ENCODE measurements at places on chromosomes 5 and 9.

GRCh38 chr9:136744773-136745172 lies 2.0 kb upstream of the LCN10 start:
- DNase-seq: no peak

- DNase-seq: no peak
Observed at GRCh38 chr5:159018855-159019254, 80.9 kb downstream of the EBF1 start.

DNA sequence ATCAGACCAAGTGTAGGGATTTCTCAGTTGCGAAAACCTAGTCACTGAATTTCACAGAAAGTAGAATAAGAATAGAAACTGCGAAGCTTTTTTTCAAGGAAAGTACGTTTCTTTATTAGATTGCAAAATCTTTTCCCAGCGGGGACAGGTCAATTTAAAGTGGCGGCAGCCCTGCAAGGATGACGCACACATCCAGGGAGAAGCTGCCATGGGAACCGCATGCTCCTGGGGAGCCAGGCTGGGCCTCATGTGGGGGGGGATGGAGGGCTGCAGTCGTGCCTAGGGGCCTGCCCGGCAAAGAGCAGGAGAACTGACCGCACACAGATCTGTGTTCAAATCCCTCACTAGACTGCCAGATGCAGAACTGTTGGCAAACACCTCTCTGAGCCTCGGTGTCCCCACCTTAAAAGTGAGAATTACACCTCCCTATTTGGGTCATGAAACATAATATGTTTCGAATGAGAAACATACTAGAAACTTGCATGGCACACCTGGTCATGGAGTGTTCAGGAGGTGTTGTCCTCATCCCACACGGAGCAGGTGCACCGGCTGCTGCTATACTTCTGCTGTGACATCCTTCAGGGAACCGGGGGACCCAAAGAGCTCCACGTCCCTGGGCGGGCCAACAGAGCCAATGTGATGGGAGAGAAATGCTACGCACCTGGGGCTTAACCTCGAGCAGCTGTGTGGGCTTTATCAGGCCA lies 127.8 kb upstream of the PHYKPL start:
- DNase-seq: no peak

DNA sequence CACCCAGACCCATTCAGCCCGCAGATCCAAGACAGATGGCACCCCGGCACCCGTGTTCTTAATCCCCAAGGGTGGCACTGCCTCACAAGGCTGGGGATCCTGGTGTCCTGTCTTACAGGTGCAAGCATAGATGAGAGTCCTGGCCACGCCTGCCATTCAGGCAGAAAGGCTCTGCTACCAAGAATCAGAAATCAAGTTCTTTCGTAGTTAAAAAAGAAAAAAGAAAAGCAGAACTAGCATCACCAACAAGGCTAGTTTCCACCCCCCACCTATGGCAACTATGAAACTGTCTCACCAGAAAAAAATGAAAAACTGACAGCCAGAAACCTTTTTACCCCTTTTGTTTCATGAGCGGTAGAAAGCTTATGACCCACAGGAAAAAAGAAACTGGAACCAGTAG lies 170.4 kb downstream of the SYK start:
- DNase-seq: no peak

DNA sequence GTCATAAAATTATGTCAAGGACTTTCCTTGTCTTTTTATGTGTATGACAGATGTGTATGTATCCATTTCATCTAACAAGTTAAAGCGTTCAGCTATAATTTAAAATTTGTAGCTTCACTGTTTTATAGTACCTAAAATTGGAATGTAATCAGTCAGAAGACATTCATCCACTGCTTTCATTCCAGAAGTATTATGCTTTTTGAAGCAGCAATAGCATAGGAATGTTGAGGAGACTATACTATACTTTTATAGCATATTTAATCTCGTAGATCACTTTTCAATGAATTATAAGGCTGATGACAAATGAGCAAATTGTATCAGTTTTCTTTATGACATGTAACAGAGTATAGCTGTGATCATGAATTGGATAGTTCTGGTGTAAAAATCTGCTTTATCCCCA lies 6.9 kb downstream of the PCDHGA12 start:
- DNase-seq: no peak

DNA sequence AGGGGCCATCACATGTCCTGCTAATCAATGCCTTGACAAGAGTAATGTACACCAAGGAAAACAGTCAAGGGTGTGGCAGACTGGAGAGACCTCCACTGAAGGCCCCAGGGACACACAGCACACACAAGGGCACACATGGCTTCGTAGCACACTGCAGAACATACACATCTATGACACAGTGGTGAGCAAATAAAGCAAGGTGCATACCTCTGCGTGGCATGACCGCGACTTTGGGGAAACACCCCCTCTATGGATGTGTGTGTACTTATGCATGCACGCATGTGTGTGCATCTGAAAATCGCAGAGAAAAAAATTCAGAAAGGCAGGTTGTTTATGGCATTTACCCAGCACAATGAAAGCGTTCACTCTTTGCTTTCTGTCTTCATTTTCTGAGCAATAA lies 20.5 kb downstream of the SEMA4D start:
- no peak for DNase-seq

GRCh38 chr9:109901201-109901600 lies 121.2 kb downstream of the PALM2AKAP2 start:
- DNase-seq: no peak

- DNase-seq: no peak
Observed at GRCh38 chr9:89606049-89606623, 1.3 kb downstream of the GADD45G start.

GRCh38 chr5:179954434-179954833 lies 46.7 kb upstream of the TBC1D9B start:
- DNase-seq: no peak

DNA sequence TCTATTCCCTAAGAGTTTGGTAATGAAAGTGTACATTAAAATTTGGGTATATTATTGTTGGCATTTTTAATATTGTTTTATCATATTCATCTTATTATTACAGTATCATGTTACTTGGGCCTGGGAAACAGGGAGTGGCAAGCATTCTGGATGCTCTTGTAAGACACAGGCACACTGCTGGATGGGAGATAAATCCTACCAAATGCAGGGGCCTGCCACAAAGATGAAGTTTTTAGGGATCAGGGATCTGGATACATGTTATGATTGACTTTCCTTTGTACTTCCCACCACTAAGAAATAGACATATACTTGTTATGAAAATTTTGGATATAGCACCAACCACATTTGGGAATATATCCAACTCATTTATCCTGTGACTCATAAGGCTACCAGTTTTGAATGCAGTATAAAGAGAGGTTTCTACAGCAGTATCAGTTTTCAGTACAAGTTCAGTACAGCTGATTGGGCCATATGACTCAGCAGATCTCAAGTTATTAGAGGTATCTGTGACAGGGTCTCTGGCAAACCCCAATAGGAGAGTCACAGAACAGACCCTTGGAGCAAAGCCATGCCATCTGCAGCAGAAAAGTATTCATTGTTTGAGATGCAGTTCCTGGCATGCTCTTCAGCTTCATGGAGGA lies 360.1 kb downstream of the DMAC1 start:
- DNase-seq: no peak

GRCh38 chr5:145629047-145629446 lies 206.1 kb downstream of the PRELID2 start:
- DNase-seq: no peak

DNA sequence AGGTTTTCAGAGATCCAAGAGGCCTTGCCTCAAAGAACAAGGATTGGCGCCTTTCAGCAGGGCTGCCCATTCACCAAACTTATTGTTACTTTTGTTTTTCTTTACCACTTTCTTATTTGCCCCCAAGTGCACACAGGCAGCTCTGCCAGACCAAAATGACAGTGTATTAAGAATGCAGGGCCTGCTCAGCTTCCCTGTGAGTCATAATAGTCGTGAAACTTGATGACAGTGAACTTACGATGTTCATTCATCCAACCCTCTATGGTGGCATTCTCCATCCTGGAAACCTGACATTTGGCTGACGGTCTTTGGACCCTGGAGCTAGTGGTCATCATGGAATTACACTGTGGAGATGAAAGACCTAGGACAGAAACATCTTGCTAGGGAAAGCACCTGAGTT lies 44.3 kb downstream of the UBE2QL1 start:
- no peak for DNase-seq

DNA sequence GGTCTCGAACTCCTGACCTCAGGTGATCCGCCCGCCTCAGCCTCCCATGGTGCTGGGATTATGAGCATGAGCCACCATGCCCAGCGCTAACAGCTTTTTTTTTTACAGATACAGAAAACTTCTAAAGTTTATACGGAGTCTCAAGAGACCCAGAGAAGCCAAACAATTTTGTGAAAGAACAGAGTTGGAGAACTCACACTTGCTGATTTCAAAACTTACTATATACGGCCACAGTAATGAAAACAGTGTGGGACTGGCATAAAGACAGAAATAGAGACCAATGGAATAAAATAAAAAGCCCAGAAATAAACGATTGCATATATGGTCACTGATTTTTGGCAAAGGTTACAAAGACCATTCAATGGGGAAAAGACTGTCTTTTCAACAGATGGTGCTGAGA lies 85.6 kb upstream of the CACNA1B start:
- DNase-seq: no peak
